ENCODE measurements at places on chromosomes 11 and 22. TPM values are rescaled to one million over a fixed set of nuclear protein-coding genes. Genes with fewer than 3 reads are reported as not detected.

DNA sequence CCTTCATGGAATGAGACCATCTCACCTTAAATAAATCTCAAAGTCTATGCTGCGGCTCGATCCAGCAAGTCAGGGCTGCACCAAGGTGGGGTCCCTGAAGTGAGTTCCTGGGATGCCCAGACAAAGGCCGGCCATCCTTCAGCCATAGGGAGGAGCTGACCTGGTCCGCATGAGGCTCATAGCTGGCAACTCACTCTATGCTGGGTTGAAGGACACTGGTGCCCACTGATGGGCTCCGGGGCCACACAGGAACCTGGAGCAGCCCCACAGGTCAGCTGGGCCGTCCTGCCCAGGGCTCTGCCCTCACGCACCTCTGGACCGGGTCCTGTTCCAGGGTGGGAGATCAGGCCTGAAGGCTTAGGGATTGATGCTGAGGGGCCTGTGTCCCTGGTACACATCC is 1339.3 kb downstream of the TBC1D22A start:
- no peak overlapping the region for H3K4me3 ChIP-seq
- no peaks in the 10 kb centered on the region for H3K36me3 ChIP-seq
- H3K4me1 ChIP-seq = no peaks in the 10 kb centered on the region
- peaks cover 4% of the 10 kb centered on the region for H3K27me3 ChIP-seq
- no peak for DNase-seq

OLFML1 gene
- 0.84 TPM for total RNA-seq

GRCh38 chr11:65381716-65382032 is 772 bp downstream of the SLC25A45 start:
- DNase-seq = no peak
- H3K27ac ChIP-seq = no peak overlapping the region
- H3K4me1 ChIP-seq = peaks cover 26% of the 10 kb centered on the region
- no peaks in the 10 kb centered on the region for H3K27me3 ChIP-seq
- H3K4me3 ChIP-seq = no peak overlapping the region
- no peaks in the 10 kb centered on the region for H3K36me3 ChIP-seq

- H3K4me1 ChIP-seq = peaks cover 40% of the 10 kb centered on the region
- peak overlapping the region; percentile 86 for H3K4me3 ChIP-seq
- H3K36me3 ChIP-seq = no peaks in the 10 kb centered on the region
Observed at GRCh38 chr11:95088946-95089619, 563 bp upstream of the ENDOD1 start.

- peaks cover 45% of the 10 kb centered on the region for H3K36me3 ChIP-seq
- DNase-seq = no peak
- no peaks in the 10 kb centered on the region for H3K27me3 ChIP-seq
- no peak overlapping the region for H3K4me3 ChIP-seq
- H3K4me1 ChIP-seq = peaks cover 20% of the 10 kb centered on the region
- peak overlapping the region; percentile 80 for H3K27ac ChIP-seq
Observed at GRCh38 chr11:117849781-117850414, 25.4 kb upstream of the FXYD2 start.

AHNAK gene
- total RNA-seq = 1.2 TPM

DNA sequence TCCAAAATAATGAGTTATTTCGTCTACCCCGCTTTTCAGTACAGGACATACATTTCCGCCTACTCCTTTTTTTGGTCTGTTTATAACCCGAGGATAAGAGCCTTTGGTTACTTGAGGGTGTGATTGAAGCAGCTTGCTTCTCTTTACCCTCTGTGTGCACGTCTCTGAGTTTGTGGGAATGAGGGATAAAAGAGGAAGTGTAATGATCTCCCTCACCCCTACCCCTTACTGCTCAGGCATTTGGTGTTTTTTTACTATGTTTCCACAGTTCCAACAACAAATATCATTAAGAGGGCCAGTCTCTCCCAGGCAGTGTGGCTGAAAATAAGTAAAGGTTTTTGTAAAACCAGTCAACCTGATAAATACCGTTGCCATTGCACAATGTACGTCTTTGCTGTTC is 83.2 kb upstream of the GAL start:
- H3K27ac ChIP-seq = no peak overlapping the region
- no peaks in the 10 kb centered on the region for H3K27me3 ChIP-seq
- H3K4me3 ChIP-seq = no peak overlapping the region
- no peaks in the 10 kb centered on the region for H3K4me1 ChIP-seq
- H3K36me3 ChIP-seq = peaks cover 46% of the 10 kb centered on the region

GAL3ST3 gene
- 9.7 TPM for total RNA-seq

ZDHHC24 gene
- total RNA-seq = 7.7 TPM

C11orf65 gene
- 1.0 TPM for total RNA-seq

GRCh38 chr11:65456418-65456817 is 33.8 kb downstream of the NEAT1 start:
- no peak overlapping the region for H3K4me3 ChIP-seq
- H3K27ac ChIP-seq = no peak overlapping the region
- DNase-seq = no peak
- no peaks in the 10 kb centered on the region for H3K36me3 ChIP-seq

CRYBB3 gene
- total RNA-seq = not detected

- no peaks in the 10 kb centered on the region for H3K36me3 ChIP-seq
- no peak overlapping the region for H3K27ac ChIP-seq
- no peaks in the 10 kb centered on the region for H3K27me3 ChIP-seq
- H3K4me3 ChIP-seq = no peak overlapping the region
- DNase-seq = no peak
Observed at GRCh38 chr11:64611869-64612646, 21.0 kb downstream of the SLC22A12 start.

DNA sequence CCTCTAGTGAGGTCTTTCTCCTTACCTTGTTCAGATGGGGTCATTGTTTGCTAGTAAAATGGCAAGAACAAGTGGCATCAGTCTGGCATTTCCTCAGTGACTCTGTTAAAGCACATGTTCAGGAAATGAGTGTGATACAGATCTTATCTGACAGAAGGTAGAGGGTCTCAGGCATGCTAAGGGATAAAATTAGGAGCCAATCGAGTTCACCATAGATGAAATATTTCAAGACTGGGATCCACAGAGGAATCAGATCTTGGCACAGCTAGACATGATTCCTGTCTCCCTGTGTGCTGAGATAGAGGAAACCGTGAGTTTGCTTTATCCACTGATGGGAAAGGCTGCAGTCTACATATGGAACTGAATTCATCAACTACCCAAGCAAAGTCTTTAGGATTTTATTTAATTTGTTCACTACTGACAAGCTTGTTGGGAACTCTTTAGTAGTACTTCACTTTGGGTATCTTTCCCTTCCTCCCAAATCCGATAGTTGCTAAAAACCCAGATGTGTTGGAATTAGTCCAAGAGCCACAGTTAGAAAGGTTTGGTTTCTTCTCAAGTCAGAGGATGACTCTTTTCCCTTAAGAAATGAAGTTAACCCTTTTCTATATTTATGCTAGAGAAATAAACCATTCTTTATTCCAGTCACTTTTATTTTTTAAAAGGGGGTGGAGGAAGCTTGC is 18.4 kb downstream of the FAM118B start:
- no peaks in the 10 kb centered on the region for H3K27me3 ChIP-seq
- DNase-seq = no peak
- H3K4me3 ChIP-seq = no peak overlapping the region
- H3K4me1 ChIP-seq = no peaks in the 10 kb centered on the region

UPK2 gene
- not detected for total RNA-seq

DNA sequence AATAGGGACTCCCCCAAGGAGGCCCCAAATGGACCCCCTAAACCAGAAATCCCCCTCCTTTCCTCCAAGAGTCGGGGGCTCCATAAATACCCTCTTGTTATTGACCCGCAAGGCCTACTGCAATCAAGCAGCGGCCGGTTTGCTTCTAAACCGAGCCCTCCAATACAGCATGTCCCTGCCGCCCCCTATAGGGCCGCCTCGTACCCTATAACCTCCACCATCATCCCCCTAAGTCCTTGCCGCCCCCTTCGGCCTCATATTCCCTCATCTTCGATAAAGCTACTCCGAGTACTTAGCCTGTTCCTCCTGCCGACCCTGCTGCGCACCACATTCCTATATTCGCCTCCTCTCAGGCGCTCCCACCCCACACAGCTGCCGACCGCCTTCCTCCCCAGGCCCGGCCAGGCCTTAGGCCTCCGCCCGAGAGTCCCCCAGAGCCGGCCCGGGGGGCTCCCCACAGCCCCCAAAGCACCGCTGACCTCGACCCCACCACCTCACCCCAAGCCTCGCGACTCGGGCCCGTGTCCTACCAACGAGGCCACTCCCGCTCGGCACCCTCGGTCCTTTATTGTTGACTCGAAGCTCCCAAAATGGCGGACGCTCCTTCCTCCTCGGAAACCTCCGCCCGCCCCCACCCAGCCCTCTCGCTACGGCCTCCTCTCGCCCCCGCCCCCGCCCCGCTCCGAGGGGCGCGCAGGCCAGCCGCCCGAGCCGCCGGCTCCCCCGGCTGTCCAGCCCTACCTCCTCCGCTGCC is 430 bp downstream of the DDX6 start:
- peak overlapping the region; percentile 100 for H3K27ac ChIP-seq
- H3K27me3 ChIP-seq = peaks cover 3% of the 10 kb centered on the region
- H3K4me1 ChIP-seq = peaks cover 42% of the 10 kb centered on the region
- DNase-seq = peak; percentile 51
- peak overlapping the region; percentile 100 for H3K4me3 ChIP-seq
- peaks cover 9% of the 10 kb centered on the region for H3K36me3 ChIP-seq

DNA sequence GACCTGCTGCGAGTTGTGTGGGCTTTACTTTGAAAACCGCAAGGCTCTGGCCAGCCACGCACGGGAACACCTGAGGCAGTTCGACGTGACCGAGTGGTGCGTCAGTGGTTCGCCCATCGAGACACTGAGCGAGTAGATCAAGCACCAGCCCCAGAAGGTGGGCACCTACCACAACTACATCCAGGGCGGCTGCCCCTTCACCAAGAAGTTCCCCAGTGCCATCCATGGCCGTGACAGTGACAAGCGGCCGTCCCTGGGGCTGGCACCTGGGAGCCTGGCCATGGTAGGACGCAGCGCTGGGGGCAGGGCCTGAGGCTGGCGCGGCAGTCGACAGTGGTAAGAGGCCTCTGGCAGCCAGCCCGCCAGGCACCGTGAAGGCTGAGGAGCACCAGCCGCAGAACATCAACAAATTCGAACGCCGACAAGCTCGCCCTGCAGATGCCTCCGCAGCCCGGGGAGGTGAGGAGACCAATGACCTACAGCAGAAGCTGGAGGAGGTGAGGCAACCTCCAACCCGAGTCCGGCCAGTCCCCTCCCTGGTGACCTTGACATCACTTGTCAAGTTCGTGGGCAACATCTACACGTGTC is 545.2 kb upstream of the CCDC179 start:
- DNase-seq = no peak
- no peak overlapping the region for H3K4me3 ChIP-seq
- H3K4me1 ChIP-seq = no peaks in the 10 kb centered on the region
- no peaks in the 10 kb centered on the region for H3K27me3 ChIP-seq
- no peaks in the 10 kb centered on the region for H3K36me3 ChIP-seq
- H3K27ac ChIP-seq = no peak overlapping the region

DNA sequence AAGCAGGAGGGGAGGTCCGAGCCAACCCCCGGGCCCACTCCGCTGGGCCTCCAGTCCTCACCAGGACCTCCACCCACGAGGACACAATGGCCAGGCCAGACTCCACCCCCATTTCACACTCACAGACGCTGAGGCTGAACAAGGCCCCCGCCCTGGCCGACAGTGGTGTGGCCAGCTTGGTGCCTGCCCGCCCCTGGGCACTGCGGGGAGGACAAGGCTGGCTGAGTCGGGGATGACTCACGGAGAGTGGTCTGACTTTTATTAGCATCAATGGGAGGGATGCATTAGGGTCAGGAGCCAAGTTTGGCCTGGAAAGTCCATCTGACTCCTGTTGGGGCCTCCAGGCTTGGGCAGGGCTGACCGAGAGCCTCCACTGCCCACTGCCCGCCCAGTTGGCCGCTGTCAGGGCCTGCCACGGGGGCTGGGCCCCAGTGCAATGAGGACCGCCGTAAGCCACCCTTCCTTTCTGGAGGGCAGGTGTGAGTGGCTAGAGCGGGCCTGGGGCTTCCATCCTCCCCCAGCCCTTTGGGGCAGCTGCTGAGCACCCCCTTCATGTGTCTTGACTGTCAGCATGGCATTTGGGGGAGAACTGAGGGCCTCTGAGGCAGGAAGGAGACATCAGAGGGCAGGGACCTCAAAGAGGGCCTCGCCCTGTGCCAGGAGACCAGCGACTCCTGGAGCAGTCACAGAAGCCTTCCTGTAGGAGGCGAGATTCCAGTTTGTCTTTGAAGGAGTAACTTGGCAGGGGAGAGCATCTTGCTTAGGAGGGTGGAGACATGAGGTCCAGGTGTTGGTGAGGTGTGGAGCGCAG is 10.6 kb downstream of the TSPAN32 start:
- H3K4me3 ChIP-seq = no peak overlapping the region
- no peak for DNase-seq
- no peaks in the 10 kb centered on the region for H3K27me3 ChIP-seq
- no peak overlapping the region for H3K27ac ChIP-seq
- H3K4me1 ChIP-seq = no peaks in the 10 kb centered on the region

DNA sequence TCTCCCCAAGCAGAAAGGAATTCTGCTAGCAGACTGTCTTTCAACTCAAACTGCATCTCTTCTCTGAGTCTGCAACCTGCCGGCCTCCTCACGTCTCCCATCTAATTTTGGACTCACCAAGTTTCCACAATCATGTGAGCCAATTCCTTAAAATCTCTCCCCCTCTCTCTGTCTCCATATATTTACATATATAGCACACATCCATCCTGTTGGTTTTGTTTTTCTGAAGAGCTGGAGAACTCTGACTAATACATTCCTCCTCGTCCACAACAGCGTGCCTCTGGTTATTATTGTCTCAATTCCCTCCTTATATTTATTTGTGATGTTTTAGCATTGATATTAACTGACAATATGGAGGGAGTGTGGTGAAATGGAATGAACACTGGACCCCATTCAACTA is 29.6 kb upstream of the FJX1 start:
- H3K36me3 ChIP-seq = no peaks in the 10 kb centered on the region
- H3K4me1 ChIP-seq = peaks cover 8% of the 10 kb centered on the region
- no peak for DNase-seq
- peaks cover 15% of the 10 kb centered on the region for H3K27me3 ChIP-seq
- no peak overlapping the region for H3K27ac ChIP-seq
- H3K4me3 ChIP-seq = no peak overlapping the region

DNA sequence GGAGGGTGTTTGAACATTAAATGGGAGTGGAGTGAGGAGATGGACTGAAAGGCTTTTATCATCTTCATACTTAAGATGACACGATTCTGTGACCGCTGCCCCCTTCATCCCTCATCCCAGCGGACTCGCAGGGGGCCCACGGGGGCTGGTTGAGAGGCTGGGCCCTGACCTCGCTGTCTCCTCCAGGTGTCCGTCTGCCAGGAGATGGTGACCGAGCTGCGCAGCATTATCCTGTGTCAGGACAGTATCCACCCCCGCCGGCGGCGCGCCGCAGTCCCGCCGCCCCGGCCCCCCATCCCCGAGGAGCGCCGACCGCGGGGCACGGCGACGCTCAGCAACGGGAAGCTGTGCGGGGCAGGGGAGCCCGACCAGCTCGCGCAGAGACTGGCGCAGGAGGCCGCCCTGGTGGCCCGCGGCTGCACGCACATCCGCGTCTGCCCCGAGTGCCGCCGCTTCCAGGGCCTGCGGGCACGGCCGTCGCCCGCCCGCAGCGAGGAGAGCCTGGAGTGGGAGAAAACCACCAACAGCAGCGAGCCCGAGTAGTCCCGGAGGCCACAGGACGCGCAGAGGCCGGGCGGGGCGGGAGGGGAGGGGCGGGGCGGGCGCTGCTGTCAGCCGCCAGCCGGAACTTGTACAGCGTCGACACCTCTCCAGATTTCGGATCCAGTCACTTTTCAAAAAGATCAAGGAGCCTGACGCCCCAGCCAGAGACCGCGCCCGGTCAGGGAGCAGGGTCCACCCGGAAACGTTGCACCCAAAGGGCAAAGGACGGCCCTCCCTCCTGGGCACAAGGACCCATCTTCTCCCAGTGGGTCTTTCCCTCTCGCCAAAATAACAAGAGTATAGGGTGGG is 38.0 kb upstream of the TBCEL start:
- peaks cover 9% of the 10 kb centered on the region for H3K4me1 ChIP-seq
- H3K27me3 ChIP-seq = peaks cover 15% of the 10 kb centered on the region
- peak; percentile 30 for DNase-seq

ATP6V1E1 gene
- 63.9 TPM for total RNA-seq

Measured in neural crest cell (in vitro differentiated cells).